SK-N-DZ (cell line): ENCODE measurements at places on chromosomes 16 and 17.

DNA sequence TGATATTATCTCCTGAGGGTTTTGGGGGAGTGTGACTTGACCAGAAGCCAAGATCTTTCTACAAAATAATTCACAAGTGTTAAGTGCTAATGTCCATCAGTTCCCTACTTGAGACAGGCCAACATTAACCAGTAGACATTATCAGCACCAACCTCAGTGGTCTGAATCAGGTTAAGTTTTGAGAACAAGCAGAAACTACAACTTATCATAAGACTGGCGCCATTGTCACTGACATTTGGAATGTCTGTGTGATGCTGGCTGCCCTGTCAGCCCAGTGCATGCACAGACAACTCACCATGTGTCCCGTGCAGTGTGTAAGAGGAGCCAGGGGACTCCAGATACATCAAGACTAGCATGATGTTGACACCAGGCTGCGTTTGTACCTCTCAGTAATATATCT, 76.8 kb downstream of the CCDC182 start:
- DNase-seq, result peak; percentile 73

DNA sequence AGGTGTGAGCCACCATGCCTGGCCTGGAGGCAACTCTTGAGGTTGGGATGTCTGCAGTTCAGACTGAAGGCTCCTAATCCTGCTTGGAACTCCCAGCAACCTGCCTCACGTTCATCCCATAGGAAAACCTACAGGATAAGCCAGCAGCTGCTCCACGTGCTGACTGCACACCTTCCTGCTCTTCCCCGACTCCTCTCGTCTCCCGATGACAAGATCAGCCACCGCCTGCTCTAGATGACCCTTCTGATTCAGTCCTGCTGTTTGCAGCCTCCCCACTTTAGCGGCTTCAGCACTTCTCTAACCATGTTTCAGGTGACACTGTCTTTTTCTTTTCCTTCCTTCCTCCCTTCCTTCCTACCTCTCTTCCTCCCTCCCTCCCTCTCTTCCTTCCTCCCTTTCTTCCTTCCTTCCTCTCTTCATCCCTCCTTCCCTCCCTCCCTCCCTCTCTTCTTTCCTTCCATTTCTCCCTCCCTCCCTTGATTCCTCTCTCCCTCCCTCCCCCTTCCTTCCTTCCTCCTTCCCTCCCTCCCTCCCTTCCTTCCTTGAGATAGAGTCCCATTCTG, 61.8 kb downstream of the EMP2 start:
- DNase-seq, result no peak

GRCh38 chr17:45332989-45333701, 16.3 kb upstream of the MAP3K14 start:
- no peak for DNase-seq

- no peak for DNase-seq
Observed at GRCh38 chr16:19307587-19308241, 22.2 kb downstream of the CLEC19A start.

DNA sequence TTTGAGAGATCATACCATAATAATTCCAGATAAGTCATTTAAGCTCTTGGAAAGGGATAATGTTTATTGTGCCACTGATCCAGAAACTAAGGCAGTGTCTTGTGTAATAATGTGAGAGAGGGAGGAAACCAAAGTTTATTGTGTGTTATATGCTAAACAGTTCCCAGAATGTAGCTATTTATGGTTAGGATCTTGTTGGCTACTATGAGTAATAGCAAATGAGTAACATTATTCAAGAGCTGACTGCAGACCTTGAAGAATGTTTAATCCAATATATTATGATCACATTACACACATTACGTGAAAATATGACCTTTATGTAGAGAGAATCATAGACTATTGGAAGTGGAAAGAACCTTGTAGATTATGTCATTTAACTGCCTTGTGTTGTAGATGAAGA, 139.5 kb downstream of the BCAS3 start:
- DNase-seq, result no peak

- no peak for DNase-seq
Observed at GRCh38 chr16:28293601-28293960, 1.3 kb downstream of the SBK1 start.

DNA sequence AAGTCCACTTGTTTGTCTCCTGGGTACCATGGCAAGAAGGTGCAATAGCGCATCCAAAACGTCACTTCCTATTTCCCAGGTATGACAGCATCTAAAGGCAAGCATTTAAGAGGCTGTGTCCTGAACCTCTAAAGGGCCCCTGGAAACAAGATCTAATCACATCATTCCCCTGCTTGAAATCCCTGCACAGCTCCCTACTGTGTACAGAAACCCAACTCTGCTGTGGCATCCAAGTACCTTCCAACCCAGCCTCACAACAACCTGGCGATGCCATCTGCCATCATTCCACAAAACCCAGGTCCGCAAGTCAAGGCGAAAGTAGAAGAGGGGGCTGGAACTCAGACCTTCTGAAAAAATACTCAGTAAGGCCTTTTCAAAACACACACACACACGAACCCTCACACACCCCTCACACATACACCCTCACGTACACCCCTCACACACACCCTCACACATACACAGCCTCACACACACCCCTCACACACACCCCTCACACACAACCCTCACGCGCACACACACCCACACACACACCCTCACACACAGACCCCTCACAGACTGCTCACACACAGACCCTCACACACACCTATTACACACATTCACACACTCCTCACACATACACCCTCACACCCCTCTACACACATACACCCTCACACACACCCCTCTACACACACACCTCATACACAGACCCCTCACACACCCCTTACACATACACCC, 24.5 kb downstream of the C17orf67 start:
- no peak for DNase-seq

DNA sequence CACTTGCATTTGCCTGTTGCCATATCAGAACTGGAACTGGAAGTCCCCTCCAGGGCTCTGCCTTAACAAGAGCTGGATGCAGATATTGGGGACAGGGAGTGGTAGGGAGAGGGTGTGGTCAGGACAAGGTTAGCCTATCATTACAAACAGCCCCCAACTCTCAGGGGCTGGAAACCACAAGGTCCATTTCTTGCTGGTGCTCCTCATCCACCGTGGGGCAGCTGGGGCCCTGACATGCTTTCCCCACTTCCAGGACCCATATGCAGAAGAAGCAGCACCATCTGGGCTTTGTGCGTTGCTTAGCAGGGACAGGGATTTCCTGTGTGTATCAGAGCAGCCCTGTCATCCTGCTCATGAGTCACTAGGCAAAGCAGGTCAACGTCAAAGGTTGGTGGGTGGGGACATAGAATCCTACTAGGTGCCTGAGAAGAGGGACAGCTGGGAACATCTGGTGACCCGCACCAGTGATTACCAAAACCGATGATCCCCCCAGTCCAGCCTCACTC, 26.9 kb downstream of the RGS9 start:
- no peak for DNase-seq

DNA sequence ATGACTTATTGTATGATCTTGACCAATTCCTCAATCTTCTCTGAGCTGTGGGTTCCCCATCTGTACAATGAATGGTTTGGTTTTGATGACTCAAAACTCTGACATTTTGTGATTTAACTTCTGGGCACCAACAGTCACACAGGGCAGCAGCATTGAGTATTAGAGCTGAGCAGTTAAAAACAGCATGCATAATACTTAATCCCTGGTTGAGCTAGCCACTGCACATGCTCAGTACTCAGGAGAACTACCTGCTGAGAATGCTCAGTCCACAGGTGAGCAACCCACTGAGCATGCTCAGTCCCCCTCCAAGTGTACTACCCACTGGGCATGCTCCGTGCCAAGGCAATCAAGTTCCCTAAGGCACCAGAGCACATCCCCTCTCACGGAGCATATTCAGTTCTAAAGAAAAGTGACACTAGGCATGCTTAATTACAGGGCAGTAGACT, 68.7 kb downstream of the AIPL1 start:
- DNase-seq, result no peak

- DNase-seq, result no peak
Observed at GRCh38 chr16:14640538-14640937, 7.8 kb downstream of the BFAR start.

- no peak for DNase-seq
Observed at GRCh38 chr16:57971848-57972247, 920 bp upstream of the CNGB1 start.

- no peak for DNase-seq
Observed at GRCh38 chr17:37774504-37774903, 29.6 kb upstream of the HNF1B start.

GRCh38 chr17:41478237-41478636, 2.7 kb downstream of the KRT35 start:
- no peak for DNase-seq

GRCh38 chr16:85749771-85750145, 1.1 kb downstream of the C16orf74 start:
- no peak for DNase-seq

DNA sequence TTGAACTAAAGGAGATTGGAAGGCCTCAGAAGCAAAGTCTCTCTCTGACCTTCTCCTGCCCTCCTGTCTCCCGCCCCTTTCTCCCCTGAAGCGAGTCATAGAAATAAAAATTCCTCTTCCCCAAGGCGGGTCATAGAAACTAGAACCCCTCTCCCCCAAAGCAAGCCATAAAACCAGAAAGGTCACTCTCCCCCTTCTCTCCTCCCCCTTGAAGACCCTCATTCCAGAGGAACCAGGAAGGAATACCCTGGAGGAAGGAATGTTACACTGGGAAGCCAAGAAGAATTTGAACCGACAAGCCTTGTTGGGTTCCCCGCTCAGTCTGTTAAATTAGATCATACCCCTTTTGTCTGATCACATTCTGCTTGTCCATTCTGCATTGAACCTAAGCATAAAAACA, 2.7 kb upstream of the GJC1 start:
- no peak for DNase-seq

GRCh38 chr17:40322358-40323315, 13.7 kb downstream of the RARA start:
- no peak for DNase-seq

GRCh38 chr16:24077966-24078365, 178.2 kb upstream of the CACNG3 start:
- no peak for DNase-seq

DNA sequence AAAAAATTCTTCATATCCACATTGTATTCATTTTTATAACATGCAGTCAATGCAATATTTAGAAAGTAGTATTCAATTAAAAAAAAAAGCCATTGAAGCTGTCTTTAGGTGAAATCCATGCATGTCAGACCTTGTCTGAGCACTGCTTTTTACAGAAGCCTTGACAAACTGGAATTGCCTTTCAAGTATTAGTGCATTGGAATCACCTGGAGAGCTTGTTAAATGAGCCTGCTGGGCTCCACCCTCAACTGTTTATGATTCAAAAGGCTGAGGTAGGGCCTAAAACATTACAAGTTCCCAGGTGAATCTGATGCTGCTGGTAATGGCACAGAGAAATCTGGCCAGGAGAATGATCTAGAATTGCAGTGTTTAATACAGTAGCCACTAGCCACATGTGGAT, 85.8 kb downstream of the HIC1 start:
- no peak for DNase-seq

- peak; percentile 42 for DNase-seq
Observed at GRCh38 chr16:30748634-30749445, 615 bp downstream of the PHKG2 start.

GRCh38 chr16:1615761-1616160, 3.6 kb downstream of the CRAMP1 start:
- no peak for DNase-seq

GRCh38 chr17:2582493-2582892, 11.0 kb upstream of the PAFAH1B1 start:
- no peak for DNase-seq

DNA sequence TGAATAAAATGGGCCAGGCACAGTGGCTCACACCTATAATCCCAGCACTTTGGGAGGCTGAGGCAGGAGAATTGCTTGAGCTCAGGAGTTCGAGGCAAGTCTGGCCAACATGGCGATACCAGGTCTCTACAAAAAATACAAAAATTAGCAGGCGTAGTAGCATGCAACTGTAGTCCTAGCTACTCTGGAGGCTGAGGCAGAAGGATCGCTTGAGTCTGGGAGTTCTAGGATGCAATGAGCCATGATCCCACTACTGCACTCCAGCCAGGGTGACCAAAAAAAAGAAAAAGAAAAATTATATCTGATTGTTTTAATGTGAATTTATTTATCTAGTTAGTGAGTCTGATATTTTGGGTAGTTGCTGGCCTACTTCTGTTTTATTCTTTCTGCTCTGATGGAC, 7.0 kb downstream of the IL34 start:
- DNase-seq, result no peak

DNA sequence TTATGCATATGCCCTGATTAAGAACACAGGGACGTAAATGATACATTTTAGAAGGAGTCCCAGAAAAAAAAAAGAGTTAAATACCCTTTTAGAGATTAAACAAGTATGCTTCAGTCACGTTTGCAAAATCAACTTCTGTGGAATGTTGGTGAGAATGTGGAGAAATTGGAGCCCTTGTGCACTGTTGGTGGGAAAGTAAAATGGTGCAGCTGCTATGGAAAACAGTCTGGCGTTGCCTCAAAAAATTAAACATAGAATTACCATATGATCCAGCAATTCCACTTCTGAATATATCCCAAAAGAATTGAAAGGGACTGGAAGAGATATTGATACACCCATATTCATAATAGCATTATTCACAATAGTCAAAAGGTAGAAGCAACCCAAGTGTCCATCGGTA, 26.5 kb downstream of the RHBDL3 start:
- DNase-seq, result no peak

DNA sequence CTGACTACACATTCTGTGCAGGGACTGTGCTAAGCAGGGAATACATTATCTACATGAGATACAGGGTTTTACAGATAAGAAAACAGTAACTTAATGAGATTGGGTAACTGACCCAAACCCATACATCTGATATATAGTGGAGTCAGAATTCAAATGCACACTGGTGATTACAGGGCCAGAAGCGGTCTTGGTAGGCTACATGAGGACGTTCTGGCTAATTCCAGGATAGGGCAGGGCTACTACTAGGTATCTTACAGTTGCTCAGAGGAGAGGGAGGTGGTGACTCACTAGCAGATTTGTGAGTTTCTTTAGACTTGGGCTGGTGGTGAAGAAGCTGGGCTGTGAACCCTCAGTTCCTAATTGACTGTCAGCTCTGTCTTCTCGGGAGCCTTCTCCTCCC, 21.4 kb downstream of the TRIM16 start:
- no peak for DNase-seq

- peak; percentile 66 for DNase-seq
Observed at GRCh38 chr17:20116683-20117309, 107.6 kb downstream of the SPECC1 start.

- no peak for DNase-seq
Observed at GRCh38 chr16:35685085-35685484, 2225.7 kb downstream of the TP53TG3F start.

GRCh38 chr17:55996826-55997225, 156.4 kb upstream of the ANKFN1 start:
- no peak for DNase-seq

- DNase-seq, result no peak
Observed at GRCh38 chr17:37062021-37062420, 113.3 kb downstream of the AATF start.

GRCh38 chr17:49515196-49515770, 20.2 kb downstream of the NGFR start:
- peak; percentile 94 for DNase-seq

GRCh38 chr17:9860851-9861250, 35.1 kb downstream of the GLP2R start:
- no peak for DNase-seq

DNA sequence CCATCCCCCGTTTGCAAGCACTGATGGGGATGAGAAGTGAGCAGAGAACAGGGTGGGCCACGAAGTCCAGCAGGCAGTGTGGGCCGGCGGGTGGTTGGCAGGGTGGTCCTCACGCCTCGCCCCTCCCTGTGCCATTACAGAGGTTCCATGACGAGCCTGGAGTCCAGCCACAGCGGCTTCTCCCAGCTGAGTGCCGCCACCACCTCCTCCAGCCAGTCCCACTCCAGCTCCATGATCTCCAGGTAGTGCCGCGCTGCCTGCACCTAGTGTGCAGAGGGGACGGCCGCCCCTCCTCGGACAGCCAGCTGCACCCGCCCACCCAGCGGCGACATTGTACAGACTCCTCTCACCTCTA, 73.0 kb downstream of the SEC14L1 start:
- DNase-seq, result no peak
